ENCODE measurements at places on chromosomes 7 and 10. TPM values are rescaled to one million over a fixed set of nuclear protein-coding genes. Genes with fewer than 3 reads are reported as not detected.
A peak's percentile ranks its signal among the peaks of the same experiment; 100 is the strongest.

DNA sequence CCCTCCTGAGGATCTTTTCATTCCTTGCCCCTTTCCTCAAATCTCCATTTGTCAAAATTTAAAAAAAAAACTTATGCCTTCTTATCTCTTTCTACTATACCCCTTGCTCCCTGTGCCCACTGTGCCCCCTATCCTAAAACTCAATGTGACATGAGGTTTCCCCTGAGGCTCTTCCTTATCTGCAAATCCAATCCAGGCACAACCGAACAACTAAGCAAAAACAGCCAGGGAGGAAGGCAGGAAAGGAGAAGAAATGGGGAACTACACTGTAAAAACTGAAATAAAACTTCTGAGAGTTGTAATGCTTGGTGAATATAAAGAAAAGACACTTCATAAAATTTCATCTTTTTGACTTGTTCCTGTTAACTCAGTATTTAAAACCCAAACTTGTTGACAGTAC lies 54.2 kb downstream of the CRPPA start:
- no peak for DNase-seq

DNA sequence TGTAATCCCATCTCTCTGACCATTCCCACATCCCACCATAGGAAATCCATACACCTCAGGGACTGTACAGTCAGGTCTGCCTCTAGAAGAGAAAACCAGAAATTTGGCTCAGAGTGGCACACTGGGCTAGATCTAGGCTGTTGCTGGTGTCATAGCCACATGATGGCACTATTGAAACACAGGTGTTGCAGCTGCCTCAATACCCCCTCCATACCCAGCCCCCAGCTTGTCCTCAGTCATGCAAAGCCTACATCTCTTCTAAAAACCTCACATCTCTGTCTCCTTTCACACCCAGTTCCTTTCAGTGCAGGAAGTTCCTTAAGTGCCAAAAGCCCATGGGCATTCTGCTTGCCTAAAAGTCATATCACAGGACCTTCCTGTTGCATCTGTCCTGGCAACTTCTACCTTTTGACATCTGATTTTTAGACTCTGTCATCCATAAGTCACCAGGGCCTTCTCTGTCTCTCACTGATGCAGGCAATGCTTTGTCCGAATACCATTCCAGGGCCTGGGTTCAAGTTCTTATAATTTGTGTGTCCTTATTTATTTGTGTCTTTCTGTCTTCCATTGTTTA lies 27.0 kb upstream of the HIBADH start:
- DNase-seq: peak; percentile 12

GRCh38 chr7:111320133-111320532 lies 229.2 kb downstream of the LRRN3 start:
- no peak for DNase-seq

DNA sequence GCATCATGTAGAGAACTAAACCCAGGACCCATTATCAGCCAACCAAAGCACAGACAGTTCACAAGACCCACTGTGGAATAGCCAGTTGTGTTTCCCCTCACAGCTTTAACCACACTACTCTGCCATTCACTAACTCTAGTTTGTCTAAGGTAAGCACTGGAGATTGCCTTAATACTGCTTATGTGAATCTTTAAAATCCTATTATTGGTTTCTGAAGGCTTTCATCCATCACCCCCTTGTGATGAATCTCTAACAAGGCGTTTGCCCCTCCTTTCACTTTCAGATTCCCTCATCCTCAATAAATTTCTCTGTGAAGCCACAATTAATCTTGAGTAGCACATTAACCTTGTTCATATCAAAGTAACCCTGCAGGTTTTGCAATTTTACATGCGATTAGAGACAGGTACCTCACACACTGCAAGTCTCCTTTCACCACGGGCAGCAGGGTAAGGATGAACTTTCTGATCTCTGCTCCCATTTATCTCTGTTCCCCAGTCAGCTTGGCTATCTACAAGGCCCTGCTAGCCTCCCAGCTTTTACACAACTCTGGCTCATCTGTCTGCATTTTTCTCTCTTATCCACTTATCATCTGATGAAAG lies 785.6 kb downstream of the REEP3 start:
- no peak for DNase-seq

DNA sequence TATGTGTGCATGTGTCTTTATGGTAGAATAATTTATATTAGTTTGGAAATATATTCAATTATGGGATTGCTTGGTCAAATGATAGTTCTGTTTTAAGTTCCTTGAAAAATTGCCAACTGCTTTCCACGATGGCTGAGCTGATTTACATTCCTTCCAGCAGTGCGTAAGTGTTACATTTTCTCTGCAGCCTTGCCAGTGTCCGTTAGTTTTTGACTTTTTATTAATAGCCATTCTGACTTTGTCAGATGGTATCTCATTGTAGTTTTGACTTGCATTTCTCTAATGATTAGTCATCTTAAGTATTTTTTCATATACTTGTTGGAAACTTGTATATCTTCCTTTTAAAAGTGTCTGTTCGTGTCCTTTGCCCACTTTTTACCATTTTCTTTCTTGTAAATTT lies 434.2 kb upstream of the POT1 start:
- DNase-seq: no peak

DNA sequence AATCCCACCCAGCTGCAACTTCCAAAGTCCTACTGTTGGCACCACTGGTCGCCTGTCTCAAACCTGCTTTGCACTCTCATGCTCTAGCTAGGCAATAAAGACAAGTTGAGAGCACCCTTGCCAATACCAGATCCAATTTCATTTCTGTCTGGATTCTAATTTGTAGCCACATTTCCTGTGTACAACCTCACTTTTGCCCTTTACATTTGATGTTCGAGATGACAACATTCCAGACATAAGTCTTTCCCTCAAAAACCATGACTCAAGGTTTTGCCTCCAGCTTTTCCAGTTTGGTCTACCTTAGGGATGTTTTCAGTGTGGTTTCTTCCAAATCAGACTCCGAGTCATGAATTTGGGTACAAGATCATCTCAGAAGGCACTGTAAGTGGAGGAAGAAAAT lies 309.0 kb downstream of the GPAM start:
- no peak for DNase-seq

GRCh38 chr7:75596727-75597614 lies 104.9 kb downstream of the SPDYE5 start:
- DNase-seq: no peak

OR2A7 gene
- total RNA-seq: not detected

CYP2C18 gene
- under 0.01 TPM for total RNA-seq

SP8 gene
- 4.5 TPM for total RNA-seq

ZNF503 gene
- 1.6 TPM for total RNA-seq

LBX1 gene
- total RNA-seq: not detected

TRIP6 gene
- total RNA-seq: 4.1 TPM

CYP2C19 gene
- total RNA-seq: 0.41 TPM

HOXA7 gene
- not detected for total RNA-seq

Measured in frontal cortex (tissue), 4 donors.